ENCODE measurements at places on chromosomes 1 and 21. TPM values are rescaled to one million over a fixed set of nuclear protein-coding genes. Genes with fewer than 3 reads are reported as not detected.

- peak overlapping the region; percentile 92 for H3K27ac ChIP-seq
- no peaks in the 10 kb centered on the region for H3K27me3 ChIP-seq
- DNase-seq, result peak; percentile 94
- H3K4me3 ChIP-seq, result peak overlapping the region; percentile 95
Observed at GRCh38 chr1:211577819-211578639, 932 bp downstream of the SLC30A1 start.

- peak overlapping the region; percentile 66 for H3K4me3 ChIP-seq
- DNase-seq, result peak; percentile 61
- H3K4me1 ChIP-seq, result peaks cover 8% of the 10 kb centered on the region
Observed at GRCh38 chr1:180953291-180954004, 40.8 kb downstream of the KIAA1614 start.

DNA sequence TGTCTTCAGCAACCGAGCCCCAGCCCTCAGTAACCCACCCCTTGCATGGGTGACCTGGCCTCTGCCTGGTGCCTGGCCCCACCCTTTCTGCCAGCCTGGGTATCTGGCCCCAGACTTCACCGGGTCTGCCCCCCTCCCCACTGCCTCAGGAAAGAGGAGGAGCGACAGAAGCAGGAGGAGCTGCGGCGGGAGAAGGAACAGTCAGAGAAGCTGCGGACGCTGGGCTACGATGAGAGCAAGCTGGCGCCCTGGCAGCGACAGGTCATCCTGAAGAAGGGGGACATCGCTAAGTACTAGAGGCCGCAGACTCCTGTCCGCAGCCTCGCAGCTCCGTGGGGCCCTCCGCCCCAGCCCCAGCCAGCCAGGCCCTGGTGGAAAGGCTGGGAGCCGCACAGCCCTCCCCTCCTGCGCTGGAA, 6.1 kb downstream of the TNFRSF25 start:
- H3K36me3 ChIP-seq, result peaks cover 6% of the 10 kb centered on the region
- H3K4me3 ChIP-seq, result no peak overlapping the region
- H3K27me3 ChIP-seq, result no peaks in the 10 kb centered on the region
- H3K4me1 ChIP-seq, result no peaks in the 10 kb centered on the region
- no peak overlapping the region for H3K27ac ChIP-seq

DNA sequence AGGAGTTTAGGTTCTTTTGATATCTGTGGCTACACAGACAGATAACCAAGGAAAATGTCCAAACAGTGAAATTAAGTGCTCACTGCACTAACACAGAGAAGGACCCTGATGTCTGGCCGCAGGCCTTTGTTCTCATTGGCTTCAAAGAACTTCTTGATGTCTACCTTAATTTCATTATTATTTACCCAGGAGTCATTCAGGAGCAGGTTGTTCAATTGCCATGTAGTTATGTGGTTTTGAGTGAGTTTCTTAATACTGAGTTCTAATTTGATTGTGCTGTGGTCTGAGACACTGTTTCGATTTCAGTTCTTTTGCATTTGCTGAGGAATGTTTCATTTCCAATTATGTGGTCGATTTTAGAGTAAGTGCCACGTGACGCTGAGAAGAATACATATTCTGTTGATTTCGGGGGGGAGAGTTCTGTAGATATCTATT, 15.2 kb upstream of the LGALS8 start:
- H3K27ac ChIP-seq, result no peak overlapping the region
- no peak overlapping the region for H3K4me3 ChIP-seq
- no peak for DNase-seq
- peaks cover 17% of the 10 kb centered on the region for H3K4me1 ChIP-seq
- H3K36me3 ChIP-seq, result no peaks in the 10 kb centered on the region
- no peaks in the 10 kb centered on the region for H3K27me3 ChIP-seq

GRCh38 chr1:178628637-178629251, 96.3 kb upstream of the RALGPS2 start:
- no peak overlapping the region for H3K4me3 ChIP-seq
- DNase-seq, result no peak

GRCh38 chr1:155166471-155167165, 6.5 kb downstream of the KRTCAP2 start:
- no peaks in the 10 kb centered on the region for H3K27me3 ChIP-seq
- no peak overlapping the region for H3K4me3 ChIP-seq
- no peaks in the 10 kb centered on the region for H3K4me1 ChIP-seq
- H3K36me3 ChIP-seq, result peaks cover 25% of the 10 kb centered on the region
- no peak overlapping the region for H3K27ac ChIP-seq
- DNase-seq, result no peak

DNA sequence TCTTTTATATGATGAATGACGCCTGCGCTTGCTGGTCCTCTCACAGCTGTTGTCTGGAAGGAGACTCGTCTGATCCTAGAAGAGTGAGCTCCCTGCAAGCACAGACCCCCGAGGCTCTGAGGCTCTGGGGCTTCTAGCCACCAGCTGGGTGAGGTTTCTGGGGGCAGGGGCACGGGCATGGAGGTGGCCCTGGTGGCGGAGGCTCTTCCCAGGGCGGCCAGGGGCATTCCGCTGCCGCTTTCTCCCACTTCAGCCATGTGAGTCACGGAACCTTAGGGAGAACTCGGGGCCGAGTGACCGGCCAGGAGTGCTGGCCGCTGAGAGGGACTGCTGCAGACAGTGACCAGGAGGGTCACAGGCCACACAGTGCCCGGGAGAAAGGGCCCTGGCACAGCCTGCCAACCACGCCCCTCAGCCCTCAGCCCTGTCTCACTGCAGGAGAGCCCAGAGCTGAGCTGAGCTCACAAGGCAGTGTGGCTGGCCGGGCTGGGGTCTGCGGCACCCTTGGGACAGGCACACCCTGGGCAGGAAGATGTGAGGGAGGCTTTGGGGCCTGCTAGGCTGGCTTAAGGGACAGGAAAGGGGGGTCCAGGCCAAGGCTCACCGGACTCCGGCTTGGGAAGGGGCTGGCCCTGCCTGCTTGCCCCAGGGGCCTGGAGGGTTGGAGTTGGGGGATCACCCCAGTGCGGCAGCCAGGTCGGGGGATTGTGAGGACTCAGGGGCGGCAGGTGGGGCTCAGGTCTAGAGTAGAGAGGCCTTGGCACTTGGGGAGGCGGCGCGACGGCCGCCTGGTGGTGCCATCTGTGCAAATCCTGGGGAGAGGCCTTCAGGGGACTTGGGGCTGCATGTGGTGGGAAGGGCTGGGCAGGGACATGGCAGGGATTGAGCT, 35.7 kb downstream of the MORN1 start:
- H3K36me3 ChIP-seq, result peaks cover 4% of the 10 kb centered on the region
- no peak for DNase-seq
- no peak overlapping the region for H3K4me3 ChIP-seq
- H3K4me1 ChIP-seq, result no peaks in the 10 kb centered on the region
- H3K27ac ChIP-seq, result no peak overlapping the region

DNA sequence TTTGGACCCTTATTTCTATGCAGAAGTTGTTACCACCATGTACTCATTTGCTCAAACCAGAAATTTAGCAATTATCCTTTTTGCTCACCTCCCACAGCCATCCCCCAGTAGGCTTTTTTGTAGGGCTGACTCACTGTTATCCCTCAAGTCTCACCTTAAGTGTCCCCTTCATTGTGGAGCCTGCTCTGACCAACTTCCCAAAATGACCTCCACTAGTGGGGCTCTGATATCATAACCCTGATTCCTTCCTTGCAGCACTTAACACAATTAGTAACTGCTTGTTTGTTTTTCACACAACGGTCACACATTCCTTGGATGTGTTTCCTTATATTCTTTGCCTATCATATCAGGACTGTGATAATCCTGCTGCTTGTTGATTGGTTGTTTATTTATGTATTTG, 76.7 kb downstream of the PATJ start:
- peaks cover 41% of the 10 kb centered on the region for H3K36me3 ChIP-seq
- no peaks in the 10 kb centered on the region for H3K4me1 ChIP-seq

- H3K4me3 ChIP-seq, result peak within 1 kb of the TSS; percentile 92
- DNase-seq, result peak; percentile 92
- H3K27ac ChIP-seq, result peak within 1 kb of the TSS; percentile 98
- peaks cover 61% of the 10 kb centered on the region for H3K36me3 ChIP-seq
- no peaks in the 10 kb centered on the region for H3K27me3 ChIP-seq
- H3K4me1 ChIP-seq, result peaks cover 27% of the 10 kb centered on the region
Observed at GRCh38 chr1:207032528-207033017, at the start of gene C1orf116. TSS of gene C1orf116 (minus strand) at chr1:207032756. CDS start at chr1:207027598, 5,158 bp downstream.

Gene LAMC1
- 368 TPM for total RNA-seq

Gene SPRR1B
- 3.1 TPM for total RNA-seq

Gene KRTAP12-2
- total RNA-seq, result not detected

Gene IVL
- 1.9 TPM for total RNA-seq

Gene TMIGD3
- total RNA-seq, result not detected

Data from Calu3 (cell line).